ENCODE measurements at places on chromosomes 5 and 9.

- no peak for DNase-seq
Observed at GRCh38 chr5:172447646-172448365, 6.5 kb downstream of the SH3PXD2B start.

DNA sequence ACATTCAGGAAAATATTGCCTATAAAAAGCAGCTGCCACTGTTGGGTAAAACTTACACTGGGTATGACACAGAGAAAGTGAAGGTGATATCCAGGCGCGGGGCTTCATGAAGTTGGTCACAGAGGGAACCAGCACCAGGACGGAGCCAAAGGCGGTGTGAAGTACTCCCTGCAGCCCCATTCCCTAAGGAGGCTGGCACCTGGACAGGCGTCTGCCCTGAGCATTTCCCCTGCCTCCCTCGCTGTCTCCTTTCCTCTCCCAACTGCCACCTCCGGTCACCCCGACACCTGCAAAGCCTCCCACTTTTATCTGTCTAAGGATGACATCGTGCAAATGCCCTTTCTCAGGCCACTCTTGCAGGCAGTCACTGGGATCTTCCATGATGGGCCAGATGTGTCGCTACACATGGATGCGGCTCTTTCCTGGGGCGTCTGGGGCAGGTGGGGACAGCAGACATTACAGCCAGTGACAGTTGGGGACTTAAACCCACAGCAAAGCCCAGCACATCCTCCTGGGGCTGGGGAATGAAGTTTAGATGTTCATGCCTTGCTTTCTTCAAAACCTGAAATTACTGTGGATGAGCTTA, 367.7 kb upstream of the IRX4 start:
- no peak for DNase-seq

DNA sequence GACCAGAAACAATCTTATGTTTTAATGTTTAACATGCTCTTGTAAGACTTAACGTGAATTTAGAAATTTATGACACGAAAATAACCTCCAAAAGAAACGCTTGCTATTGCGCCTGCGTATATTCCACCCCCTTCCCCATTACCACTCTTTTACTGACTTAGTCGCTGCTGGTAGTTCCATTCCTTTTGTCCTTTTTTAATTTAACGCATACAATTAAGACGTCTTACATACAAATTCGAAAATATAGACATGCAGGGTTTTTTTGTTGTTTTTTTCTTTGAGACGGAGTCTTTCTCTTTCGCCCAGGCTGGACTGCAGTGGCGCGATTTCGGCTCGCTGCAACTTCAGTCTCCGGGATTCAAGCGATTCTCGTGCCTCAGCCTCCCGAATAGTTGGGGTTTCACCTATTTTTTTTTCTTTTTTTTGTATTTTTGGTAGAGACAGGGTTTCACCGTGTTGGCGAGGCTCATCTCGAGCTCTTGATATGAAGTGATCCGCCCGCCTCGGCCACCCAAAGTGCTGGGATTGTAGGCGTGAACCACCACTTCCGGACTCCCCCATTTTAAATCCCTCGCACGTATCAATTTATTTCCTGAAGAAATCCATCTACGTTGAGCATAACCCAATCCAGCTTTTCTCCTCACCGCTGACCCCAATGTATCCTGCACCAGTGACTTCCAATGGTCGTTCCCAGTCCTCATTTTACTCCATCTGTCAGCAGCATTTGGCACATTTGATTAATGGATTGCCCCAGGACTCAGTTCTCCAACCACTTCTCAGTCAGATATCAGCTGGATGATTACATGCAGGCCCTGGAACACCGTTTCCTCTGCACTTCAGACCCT, 684 bp upstream of the MED7 start:
- DNase-seq: peak; percentile 47

- peak; percentile 37 for DNase-seq
Observed at GRCh38 chr5:108381350-108381953, 446 bp downstream of the FBXL17 start.

DNA sequence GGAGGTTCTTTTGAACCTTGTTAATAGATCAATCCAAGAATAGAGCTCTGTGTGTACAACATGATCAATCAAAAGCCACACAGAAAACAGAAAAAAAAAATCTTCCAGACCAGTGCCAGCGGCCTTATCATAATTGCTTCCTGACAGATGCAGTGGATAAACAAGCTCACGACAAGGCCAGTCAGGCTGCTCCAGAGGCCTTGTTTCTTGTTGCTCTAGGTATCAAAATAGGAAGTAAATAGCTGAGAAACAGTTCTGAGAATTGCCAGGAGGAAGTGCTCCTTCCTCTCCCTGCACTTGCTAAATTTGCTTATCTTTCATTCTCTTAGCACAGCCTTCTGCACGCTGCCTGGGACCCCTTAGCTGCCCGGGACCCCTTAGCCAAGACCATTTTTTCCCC, 199.0 kb upstream of the TARS1 start:
- no peak for DNase-seq
